Stimulated activated CD4-positive, alpha-beta T cell treated with anti-CD3 and anti-CD28 coated beads, Interleukin-4, amount 100 ng/mL, for 48 hours (primary cell): ENCODE measurements at places on chromosomes 2 and 18.

- no peak for DNase-seq
These were observed 10.6 kb downstream of the TRABD2A start for GRCh38 chr2:84870306-84870705.

- no peak for DNase-seq
These were observed 4.5 kb downstream of the HAAO start for GRCh38 chr2:42787788-42788477.

- DNase-seq, result no peak
These were observed 403.8 kb downstream of the DCDC2C start for GRCh38 chr2:4107179-4107578.

- no peak for DNase-seq
These were observed 9.3 kb upstream of the ATL2 start for GRCh38 chr2:38386377-38386776.

DNA sequence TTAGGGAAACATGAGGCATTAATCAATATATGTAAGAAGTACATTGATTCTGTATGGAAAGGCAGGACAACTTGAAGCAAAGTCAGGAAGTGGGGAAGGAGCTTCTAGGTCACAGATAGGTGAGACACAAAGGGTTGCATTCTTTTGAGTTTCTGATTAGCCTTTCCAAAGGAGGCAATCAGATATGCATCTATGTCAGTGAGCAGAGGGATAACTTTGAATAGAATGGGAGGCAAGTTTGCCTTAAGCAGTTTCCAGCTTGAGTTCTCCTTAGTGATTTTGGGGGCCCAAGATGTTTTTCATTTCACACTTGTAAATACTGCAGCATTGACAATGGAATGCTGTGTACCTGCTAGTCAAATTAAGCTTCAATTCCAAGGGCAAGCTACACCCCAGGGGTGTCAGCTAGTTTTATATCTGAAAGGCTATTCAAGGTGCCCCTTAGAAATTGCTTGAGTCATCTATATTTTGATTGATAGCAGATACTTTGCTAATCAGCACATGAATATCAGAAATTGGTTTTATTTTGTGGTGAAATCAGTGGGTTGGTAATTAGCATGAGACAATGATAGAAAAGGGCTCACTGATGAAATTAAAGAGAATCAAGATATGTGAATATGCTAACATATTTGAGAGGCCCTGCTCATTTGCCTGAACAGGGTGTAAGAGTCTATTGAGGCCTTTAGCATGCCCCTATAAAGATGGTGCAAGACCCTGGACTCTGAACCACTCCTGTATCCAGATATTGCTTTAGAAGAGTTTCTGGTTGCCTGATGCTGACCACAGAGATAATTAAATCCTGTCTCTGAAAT, 131.5 kb downstream of the TMEM17 start:
- no peak for DNase-seq

- DNase-seq, result no peak
These were observed 31.5 kb downstream of the CTIF start for GRCh38 chr18:48570313-48570712.

GRCh38 chr2:62197011-62197924, 1.4 kb downstream of the B3GNT2 start:
- peak; percentile 24 for DNase-seq
